ENCODE measurements at places on chromosomes 13 and 19. TPM values are rescaled to one million over a fixed set of nuclear protein-coding genes. Genes with fewer than 3 reads are reported as not detected.

The ADAMTS10 gene
- total RNA-seq = 13.2 TPM

The IGFLR1 gene
- 108 TPM for total RNA-seq

GRCh38 chr13:41960211-41960636, 685 bp downstream of the VWA8 start:
- H3K4me3 ChIP-seq = peak overlapping the region; percentile 95
- peak overlapping the region; percentile 79 for H3K27ac ChIP-seq
- no peaks in the 10 kb centered on the region for H3K27me3 ChIP-seq
- no peak for DNase-seq
- peaks cover 23% of the 10 kb centered on the region for H3K4me1 ChIP-seq

DNA sequence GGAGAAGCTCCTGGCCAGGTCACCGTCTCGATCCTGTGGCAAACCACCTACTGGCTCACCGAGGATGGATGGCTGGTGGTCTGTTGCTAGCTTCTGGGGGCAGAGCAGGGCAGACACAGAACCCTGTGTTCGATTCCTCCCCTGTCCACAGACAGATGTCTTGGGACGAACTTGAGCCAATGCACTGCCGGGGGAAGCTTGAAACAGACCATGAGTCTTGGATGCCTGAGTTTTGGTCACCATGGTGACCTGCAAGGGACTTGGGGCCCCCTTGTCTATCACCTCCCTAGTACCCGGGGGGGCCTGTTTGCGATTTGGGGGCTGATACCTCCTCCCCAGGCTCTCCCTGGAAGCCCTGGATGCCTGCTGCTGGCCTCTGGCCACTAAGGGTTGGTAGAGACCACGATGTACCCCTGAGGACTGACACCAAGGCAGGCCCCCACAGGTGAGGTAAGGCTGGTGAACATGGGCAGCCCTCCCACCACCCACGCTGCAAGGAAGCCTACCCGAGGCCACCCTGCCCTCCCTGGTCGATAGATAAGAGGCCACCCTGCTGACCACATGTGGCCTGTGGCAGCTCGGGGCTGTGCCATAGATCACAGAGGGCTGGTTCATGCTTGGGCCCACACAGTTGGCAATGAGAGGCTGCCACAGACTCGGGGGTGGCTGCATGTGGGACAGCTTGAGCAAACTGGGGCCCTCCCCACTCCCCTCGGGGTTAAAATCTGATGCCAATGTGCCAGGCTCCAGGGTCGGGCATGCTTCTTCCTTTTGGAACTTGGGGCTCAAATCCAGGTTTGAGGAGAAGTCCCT, 10.7 kb downstream of the IQCN start:
- DNase-seq = no peak
- no peak overlapping the region for H3K4me3 ChIP-seq
- H3K27me3 ChIP-seq = no peaks in the 10 kb centered on the region
- no peaks in the 10 kb centered on the region for H3K4me1 ChIP-seq
- H3K27ac ChIP-seq = no peak overlapping the region

GRCh38 chr13:91657283-91657682, 258.9 kb downstream of the GPC5 start:
- no peak for DNase-seq
- H3K36me3 ChIP-seq = no peaks in the 10 kb centered on the region
- H3K27me3 ChIP-seq = no peaks in the 10 kb centered on the region
- H3K4me1 ChIP-seq = no peaks in the 10 kb centered on the region
- H3K4me3 ChIP-seq = no peak overlapping the region

Data from CD8-positive, alpha-beta memory T cell (primary cell).